ENCODE measurements at places on chromosomes 1 and 21.
A peak's percentile ranks its signal among the peaks of the same experiment; 100 is the strongest.

GRCh38 chr21:28375708-28376385 is 616.8 kb downstream of the LTN1 start:
- DNase-seq, result no peak

DNA sequence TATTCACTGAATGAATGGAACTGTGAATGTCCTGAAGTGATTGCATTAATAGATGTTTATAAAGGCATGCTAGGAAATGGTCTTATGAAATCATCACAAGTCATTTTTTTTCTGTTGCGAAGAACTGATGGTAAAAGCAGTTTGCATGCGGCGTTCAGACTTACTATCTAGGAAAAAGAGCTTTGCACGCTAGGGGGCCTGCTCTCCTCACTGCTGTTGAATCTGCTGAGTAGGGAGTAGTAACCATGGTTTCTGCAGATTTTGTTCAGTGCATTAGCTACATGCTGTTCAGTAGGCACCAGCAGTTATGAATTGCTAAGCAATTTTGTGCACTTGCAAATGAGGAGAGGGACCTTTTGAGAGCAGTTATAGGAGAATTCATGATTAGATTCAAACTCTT is 57.9 kb downstream of the CENPF start:
- DNase-seq, result peak; percentile 36

GRCh38 chr1:17033481-17033880 is 20.4 kb downstream of the SDHB start:
- no peak for DNase-seq

DNA sequence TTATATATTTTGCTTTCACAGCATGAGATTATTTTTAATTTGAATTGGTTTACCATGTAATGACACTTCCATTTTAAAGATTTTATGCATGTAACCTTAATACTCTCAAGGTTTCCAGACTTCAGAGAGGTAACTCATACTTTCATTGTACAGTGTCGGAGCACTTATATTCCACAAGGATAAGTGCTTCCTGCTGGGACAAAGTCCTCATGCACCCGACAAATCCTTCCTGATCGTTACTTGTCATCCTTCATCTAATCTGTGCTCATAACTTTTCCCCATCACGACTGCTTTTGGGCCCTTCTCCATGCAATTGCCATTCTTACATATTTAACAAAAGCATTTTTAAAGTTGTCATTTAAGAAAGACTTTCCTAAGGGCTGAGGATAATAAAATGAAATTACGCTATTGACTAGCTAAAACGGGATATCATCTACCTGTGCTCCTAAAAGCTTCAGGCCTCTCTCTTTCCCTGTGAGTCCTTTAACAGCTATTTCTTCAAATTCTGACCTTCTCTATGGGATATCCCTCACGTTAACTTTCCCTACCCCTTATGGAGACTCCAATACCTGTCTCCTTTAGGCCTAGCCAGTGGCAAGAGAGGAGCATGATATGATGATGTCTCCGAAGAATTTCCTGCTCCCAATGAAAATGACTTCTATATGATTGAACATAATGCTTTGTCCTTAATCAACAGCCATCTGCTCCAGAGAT is 59.3 kb downstream of the NCAM2 start:
- DNase-seq, result no peak

GRCh38 chr1:33332357-33332789 is 11.5 kb upstream of the A3GALT2 start:
- peak; percentile 81 for DNase-seq

DNA sequence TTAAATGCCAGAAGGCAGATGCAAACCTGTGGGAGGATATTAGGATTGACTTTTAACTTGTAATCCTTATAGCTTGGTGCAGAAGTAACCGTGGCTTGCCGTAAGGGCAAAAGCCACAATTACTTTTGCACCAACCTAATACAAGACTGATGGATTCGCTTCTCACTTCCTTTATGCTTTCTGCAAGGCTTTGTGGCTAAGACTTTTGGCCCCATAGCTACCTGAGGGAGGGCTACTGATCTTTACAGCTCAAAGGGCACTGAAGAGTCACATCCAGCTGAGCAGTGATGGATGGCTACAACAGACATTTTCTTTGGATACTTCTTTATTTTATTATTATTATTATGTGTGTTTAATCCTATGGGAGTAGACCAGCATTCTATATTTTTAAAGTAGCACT is 140.4 kb downstream of the ST6GALNAC5 start:
- no peak for DNase-seq

DNA sequence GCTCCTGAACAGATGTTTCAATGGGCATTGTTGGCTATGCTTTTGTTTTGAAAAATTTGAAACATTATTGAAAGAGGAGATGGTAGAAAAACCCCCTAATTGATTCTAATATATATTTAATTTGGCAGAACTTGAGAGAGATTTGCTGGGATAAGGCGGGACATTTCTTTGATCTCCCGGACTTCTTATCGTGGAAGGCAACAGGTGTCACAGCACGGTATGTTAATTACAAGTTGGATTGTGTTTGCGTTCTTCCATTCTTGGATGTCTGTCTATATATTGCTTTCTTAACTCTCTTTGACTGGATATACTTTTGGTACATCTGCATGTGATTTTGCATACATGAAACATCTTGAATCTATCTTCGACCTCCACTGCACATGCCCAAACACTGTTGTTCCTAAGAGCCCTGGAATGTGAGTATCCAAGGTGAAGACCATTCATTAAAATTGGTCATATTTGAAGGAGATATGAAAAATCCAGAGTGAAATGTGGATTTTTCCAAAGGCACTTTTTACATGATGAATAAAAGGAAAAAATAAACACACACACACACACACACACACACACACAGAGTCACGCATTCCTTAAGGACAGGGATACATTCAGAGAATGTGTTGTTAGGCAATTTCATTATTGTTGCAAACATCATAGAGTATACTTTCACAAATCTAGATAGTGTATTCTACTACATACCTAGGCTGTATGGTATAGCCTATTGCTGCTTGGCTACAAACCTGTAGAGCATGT is 81.9 kb downstream of the FGGY start:
- no peak for DNase-seq

DNA sequence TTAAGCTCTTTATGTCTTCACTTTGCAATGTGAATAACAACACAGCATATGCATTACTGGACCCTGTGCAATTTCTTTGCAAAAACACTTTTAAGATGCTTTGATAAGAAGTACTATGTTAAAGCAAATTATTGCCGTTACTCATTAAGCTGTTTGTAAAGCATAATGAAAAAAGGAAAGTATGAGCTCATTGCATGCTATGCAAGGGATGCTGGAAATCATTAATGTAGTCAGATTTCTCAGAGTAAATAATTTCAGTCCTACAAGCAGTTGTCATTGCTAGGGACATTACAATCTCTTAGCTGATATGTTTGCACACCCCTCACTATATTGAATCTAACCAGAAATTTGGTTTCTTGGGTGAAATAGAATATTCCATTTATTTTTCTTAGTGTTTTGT is 982.5 kb upstream of the ADGRL2 start:
- no peak for DNase-seq

DNA sequence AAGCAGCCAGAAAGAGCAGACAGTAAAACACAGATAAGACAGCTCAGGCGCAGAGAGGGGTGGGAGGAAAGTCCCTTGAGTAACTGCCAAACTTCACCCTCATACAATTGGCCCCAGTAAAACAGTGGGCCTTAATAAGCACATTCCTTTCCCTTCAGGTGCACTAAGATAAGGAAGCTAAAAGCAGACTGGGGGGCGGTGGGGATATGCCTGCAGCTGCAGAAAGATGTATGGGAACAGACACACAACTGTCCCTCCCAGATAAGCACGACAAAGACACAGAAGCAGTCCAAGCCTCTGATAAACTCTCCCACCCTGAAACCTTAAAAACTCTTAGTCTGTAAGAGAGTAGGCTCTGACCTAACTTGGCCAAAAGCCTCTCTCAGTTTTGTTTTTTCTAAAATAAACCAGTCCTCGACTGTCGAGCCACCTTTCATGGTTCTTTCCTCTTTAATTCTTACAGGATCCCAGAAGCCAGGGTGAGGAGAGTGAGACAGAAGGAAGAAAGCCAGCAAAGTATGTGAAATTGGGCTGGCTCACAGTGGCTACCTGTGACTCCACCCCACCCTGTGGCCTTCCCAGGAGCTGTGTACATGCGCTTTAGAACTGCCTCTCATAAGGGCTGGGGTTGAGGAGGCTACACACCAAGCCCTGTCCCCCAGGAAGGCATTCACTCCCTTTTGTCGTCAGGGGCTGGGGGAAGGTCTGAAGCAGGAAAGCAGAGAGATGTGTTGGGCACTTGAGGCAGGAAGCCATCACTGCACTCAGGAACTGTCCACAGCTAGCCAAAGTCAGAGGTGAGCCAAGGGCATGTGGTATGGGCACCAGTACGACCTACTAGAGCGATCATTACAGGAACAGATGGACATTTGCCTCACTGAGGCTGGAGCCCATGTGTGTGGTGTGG is 4.6 kb downstream of the PGLYRP4 start:
- DNase-seq, result no peak

DNA sequence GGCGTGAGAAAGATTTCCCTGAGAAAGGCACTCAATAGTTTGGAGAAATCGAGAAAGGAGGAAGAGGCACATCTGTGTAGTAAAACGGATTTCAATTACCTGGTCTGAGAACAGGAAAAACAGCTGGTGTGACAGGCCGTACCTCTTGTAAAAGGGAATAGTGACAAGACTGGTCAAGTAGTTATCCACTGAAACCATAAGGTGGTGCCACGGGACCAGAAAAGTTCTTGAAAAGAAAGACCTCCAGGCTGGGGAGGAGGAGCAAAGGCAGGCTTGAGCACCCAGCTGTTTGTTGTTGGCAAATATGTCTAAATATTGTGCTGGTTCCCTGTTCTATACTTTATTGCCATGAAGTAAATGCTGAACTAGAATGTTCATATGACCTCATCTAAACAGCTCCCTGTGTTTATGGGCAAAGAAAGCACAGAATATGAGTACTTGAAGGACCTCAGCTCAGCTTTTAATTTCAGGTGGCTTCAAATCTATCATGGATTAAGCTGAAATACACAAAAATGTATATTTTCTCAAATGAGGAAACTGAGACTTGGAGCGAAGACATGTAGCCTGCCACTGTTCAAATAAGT is 4.0 kb downstream of the HAO2 start:
- DNase-seq, result peak; percentile 38

DNA sequence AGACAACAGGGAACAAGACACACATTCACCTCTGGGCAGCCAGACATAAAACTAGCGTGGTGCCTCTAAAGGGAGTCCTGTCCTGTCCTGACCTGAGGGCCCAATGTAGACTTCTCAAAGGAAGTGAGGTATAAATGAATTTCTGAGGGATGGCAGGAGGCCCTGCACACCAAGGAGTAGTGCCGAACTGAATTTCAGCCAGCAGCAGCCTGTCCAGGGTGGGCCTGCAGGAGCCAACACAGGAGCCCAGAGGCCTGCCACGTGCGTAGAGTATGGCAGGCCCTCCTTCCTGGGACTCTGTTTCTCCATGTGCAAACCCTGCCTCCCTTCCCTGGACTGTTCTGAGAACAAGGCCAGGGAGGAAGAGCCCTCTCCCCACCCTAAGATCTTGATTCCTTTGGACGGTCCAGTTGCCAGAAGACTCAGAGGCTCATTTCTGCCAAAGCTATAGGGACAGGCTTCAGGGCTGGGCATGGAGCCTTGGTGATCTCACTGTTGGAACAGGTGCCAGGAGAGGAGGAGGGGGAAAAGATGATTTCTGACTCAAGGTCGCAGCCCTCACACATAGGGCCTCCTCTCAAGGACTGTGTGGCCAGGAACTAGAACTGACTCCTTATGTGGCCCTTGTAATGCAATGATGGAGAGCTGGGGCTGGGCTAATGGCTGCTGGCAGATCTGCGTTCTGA is 1.8 kb upstream of the FABP3 start:
- DNase-seq, result peak; percentile 64

DNA sequence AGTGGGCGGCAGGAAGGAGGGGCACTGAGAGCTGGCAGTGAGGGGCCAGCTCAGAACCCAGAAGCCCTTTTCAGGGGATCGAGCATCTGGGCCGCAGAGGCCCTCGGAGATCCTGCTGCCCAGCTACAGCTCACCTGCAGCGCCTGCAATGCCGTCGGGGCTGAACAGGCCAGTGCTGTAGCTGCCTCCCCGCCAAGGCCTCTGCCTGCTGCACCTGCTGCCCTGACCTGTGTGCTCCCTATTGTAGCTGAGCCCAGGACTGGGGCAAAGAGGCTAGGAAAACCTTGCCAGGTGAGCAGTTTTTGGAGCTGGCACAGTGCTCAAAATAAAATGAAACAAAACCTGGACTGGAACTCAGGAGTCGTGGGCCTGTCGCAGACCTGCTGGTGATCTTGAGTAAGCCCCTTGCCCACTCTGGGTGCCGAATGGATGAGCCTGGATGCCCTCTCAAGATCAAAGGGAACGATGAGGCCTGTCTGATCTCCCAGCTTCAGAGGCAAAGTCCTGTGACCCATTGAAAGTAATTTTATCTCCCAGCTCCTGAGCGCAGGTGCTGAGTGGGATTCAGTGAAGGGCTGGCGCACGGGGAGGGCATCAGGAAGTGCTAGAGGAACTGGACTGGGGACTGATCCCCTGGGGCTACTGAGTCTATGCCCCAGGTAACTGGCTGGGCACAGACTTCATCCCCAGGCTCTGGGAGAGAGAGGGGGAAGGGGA is 154.6 kb downstream of the FOXD2 start:
- DNase-seq, result no peak

- DNase-seq, result no peak
These were observed 20.3 kb downstream of the ZMYM4 start for GRCh38 chr1:35288761-35289160.

DNA sequence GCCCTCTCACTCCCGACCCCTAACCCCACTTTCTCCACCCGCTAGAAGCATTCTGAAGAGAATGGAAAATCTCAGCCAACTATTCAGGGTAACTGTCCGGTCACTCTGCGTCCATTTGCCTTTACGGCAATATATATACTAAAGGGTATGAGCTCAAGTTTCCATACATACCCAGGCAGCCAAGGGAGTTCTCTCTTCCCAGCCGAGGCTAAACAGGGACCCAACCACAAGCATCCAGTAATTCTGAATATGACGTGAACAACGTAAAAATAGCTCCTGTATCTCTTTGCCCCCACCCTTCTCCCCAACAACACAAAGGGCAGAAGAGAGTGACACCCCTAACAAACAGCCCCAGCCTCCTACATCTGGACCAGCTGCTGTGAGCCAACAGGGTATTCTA is 67.7 kb downstream of the SSBP3 start:
- DNase-seq, result no peak

DNA sequence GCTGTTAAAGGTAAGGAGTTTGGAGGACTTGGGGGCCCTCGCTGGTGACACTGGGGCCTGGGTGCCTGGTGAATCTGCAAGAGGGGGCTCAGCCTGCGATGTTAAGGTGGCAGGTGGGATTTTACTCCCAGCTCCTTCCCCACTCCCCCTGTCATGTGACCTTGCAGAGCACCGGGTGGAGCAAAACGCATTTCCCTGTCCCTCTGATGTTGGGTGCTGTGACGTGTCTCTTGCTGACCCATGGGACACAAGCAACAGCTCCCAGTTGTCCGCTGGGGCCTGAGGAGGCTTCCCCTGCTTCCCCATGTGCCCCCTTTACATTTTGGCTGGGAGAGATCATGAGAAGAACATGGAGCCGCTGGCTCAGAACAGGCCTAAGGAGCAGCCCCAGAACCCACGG is 319.0 kb downstream of the MATN1 start:
- DNase-seq, result no peak
